ENCODE measurements at places on chromosomes 1 and 21. TPM values are rescaled to one million over a fixed set of nuclear protein-coding genes. Genes with fewer than 3 reads are reported as not detected.

DNA sequence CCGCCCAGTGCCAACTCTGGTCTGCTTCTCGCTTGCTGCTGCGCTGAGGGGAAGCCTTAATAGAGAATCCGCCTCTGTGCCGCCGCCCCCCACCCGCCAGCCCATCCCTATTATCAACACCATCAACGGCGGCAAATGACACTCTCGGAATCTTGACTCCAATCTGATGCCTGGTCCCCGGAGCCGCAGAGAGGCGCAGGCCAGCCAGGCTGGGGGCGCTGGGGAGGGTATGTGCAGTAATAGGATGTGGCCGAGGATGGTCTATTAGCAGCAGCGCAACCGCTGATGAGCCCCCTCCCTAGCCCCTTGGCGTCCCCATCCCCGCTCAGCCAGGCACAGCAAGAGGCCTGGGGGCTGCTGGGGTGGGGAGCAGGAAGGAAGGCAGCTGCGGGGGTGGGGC is 15.1 kb upstream of the DMBX1 start:
- H3K4me3 ChIP-seq, result no peak overlapping the region
- H3K27ac ChIP-seq, result no peak overlapping the region
- no peak for DNase-seq

- no peaks in the 10 kb centered on the region for H3K4me1 ChIP-seq
- no peak overlapping the region for H3K27ac ChIP-seq
- no peak for DNase-seq
- H3K36me3 ChIP-seq, result no peaks in the 10 kb centered on the region
- H3K4me3 ChIP-seq, result no peak overlapping the region
These were observed 452.4 kb downstream of the PTPRU start for GRCh38 chr1:29688471-29689365.

The MYBPH gene
- total RNA-seq, result not detected

DNA sequence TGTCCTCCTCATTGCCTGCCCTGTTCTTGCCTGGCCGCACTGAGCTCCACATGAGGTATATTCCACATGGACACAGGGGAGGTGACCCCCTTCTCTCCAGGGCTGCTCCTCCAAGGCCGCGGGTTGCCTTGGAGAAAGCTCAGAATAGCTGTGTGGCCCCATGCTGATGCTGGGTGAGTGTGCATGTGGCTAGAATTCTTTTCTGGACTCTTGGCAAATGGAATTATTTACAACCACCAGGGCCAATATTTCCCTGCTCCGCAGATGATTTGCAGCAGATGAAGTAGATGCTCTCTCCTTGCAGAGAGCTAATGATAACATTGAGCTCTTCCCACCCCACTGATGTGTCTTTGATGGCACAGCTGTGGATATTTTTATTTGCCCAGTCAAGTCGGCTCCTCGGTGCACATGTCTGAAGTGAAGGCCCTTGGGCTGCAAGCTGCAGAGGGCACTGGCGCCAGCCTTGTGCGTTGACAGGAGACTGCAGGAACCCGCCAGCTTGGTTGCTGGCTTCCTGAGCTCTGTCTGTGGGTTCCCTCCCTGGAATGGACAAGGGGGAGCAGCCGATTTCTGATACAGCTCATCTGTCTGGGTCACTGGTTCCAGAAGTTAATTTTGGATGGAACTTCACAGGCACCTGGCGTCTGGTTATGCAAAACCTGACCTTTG is 404.7 kb upstream of the VAMP3 start:
- no peaks in the 10 kb centered on the region for H3K27me3 ChIP-seq
- no peak for DNase-seq
- H3K4me3 ChIP-seq, result no peak overlapping the region
- no peak overlapping the region for H3K27ac ChIP-seq
- H3K36me3 ChIP-seq, result no peaks in the 10 kb centered on the region

Data from lower lobe of right lung (tissue), 2 donors.